Activated T-helper 1 cell treated with anti-CD3 and anti-CD28 coated beads, Interleukin-12 subunit alpha, Interleukin-12 subunit beta, Interleukin-2, Interleukin-4 antibody, amounts not matched to agents 30 ng/mL and 10 ng/mL and 1 ng/mL, durations not matched to agents 14 hours and 24 hours and 36 hours (primary cell): ENCODE measurements at places on chromosomes 13 and 19. TPM values are rescaled to one million over a fixed set of nuclear protein-coding genes. Genes with fewer than 3 reads are reported as not detected.

DNA sequence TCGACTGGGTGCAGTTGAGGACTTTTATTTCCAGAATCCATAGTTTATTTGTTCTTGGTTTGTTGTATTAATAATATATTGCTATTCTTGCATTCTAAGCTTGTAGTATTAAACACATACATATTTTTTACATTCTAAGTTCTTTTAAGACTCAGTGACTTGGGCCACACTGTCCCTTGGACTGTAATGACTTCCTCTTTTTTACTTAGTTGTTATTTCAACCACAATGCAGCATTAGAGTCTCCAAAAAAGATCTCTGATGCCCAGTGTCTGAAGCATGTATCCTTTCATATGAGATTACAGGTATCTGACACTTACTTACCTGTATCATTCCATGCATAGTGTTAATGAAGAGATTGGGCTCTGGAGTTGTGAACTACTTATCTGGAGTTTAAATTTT is 864.9 kb upstream of the PCDH20 start:
- no peak for DNase-seq
- H3K4me3 ChIP-seq = no peak overlapping the region
- no peak overlapping the region for H3K27ac ChIP-seq
- no peaks in the 10 kb centered on the region for H3K36me3 ChIP-seq
- no peaks in the 10 kb centered on the region for H3K27me3 ChIP-seq

DNA sequence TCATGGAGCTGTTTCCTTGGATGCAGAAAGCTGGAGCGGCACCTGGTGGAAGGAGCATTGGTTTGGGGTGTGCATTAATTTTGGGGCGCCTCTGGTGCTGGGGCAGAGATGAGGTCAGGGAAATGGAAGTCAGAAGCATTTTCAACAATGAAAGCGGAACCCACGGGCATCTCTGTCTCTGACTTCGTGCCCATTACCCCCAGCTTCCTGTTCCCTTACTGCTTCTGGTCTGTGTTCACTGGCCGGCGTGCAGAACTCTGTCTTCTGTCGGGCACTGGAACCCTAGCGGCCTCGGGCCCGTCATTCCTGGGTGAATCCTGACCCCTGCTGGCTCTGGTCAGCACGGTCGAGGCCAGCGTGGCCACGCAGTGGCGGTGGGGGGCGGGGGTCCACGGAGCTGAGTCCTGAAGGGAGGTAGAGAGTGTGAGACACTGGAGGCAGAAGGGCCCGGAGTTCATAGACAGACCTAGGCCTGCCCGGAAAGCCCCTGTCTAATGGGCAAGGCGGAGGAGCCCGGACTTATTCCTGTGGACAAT is 7.9 kb upstream of the LINGO3 start:
- no peak for DNase-seq
- peaks cover 15% of the 10 kb centered on the region for H3K27me3 ChIP-seq
- no peak overlapping the region for H3K27ac ChIP-seq
- no peak overlapping the region for H3K4me3 ChIP-seq

The KLF12 gene
- 18.6 and 19.9 TPM in 2 replicates for total RNA-seq

The LIN7B gene
- total RNA-seq = 4.9 and 7.8 TPM in 2 replicates

- no peaks in the 10 kb centered on the region for H3K36me3 ChIP-seq
- DNase-seq = no peak
- H3K27ac ChIP-seq = no peak overlapping the region
- H3K4me3 ChIP-seq = no peak overlapping the region
- H3K4me1 ChIP-seq = no peaks in the 10 kb centered on the region
Measured at GRCh38 chr13:44792096-44792495, 197.2 kb downstream of the NUFIP1 start.

- H3K4me1 ChIP-seq = peaks cover 43% of the 10 kb centered on the region
- DNase-seq = no peak
- H3K27ac ChIP-seq = no peak overlapping the region
- H3K27me3 ChIP-seq = no peaks in the 10 kb centered on the region
Measured at GRCh38 chr13:40960716-40961115, 58.4 kb downstream of the ELF1 start.
